Cerebellar nuclear complex (tissue), 1 donor: ENCODE measurements at places on chromosomes 2 and 18.

GRCh38 chr2:1497122-1497611 lies 83.9 kb downstream of the TPO start:
- no peak for DNase-seq

DNA sequence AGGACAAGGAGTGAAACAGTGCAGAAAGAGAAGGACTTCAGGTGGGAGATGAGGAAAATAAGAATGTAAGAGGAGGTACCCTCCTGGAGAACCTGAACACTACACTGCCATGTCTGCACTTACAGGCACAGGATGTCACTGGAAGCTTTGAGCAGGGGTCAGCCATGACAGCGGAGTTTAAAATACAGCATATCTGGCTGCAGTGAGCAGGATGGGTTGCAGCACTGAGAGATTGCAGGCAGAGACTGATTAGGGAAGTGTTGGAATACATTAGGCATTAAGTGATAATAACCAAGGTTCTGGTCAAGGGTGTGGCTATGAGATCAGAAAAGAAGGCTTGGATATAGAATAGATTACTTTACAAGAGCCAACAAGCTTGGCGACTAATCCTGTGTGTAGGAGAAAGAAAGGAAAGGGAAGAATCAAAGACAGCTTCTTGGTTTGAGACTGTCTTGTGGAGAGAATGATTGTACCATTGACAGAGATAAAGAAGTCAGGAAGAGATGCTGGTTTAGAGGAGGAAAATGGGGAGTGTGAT lies 171.1 kb upstream of the RBMS1 start:
- DNase-seq, result no peak

GRCh38 chr2:168895771-168896170 lies 5.3 kb upstream of the G6PC2 start:
- no peak for DNase-seq

DNA sequence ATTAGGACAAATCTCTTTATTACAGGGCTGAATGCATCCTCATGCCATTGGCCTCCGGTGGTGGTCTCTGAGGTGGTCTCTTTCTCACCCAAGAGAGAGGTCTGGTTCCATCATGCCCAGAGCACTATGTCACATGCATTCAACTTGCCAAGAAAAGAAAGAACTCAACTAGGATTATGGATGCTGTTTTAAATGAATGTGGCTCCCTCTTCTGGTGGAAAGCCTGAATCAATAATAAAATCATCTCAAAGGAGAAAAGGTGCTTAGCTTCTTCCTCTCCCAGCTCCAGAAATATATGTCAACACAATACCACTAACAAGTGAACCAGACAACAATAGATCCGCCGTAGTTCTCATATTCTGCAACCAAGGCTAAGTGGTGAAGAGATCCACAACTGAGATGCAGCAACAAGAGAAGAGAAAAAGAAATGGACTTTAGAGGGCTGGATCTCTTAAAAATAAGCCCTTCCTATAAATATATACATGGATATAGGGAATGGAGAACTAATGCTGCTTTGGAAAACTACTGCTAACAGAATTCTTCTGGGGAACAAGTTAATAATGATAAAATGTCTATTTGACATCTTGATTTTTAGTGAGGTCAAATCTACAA lies 396.8 kb downstream of the NCKAP5 start:
- no peak for DNase-seq

DNA sequence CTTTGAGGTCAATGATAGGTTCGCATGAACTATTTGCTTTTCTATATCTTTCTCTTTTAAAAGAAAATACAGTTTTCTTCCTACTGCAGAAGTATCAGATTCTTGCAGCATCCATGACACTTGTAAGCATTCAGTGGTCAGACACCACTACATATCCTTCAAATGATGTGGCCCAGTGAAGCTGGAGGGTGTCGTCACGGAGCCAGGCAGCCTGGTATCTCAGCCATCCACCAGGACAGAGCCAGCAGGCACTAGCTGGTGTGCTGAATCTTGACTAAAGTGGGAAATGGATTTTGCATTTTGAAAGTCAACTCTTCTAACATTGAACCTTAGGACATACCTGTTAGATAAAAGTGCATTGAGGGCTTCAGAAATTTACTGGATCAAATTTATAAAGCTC lies 5.4 kb downstream of the KLHL14 start:
- no peak for DNase-seq

GRCh38 chr2:225590932-225591331 lies 191.4 kb downstream of the NYAP2 start:
- no peak for DNase-seq

- no peak for DNase-seq
These were observed 135.1 kb upstream of the SMAD2 start for GRCh38 chr18:48065601-48065995.

DNA sequence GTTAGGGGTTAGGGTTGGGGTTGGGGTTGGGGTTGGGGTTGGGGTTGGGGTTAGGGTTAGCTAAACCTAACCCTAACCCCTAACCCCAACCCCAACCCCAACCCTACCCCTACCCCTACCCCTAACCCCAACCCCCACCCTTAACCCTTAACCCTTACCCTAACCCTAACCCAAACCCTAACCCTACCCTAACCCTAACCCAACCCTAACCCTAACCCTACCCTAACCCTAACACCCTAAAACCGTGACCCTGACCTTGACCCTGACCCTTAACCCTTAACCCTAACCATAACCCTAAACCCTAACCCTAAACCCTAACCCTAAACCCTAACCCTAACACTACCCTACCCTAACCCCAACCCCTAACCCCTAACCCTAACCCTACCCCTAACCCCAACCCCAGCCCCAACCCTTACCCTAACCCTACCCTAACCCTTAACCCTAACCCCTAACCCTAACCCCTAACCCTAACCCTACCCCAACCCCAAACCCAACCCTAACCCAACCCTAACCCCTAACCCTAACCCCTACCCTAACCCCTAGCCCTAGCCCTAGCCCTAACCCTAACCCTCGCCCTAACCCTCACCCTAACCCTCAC lies 24.1 kb upstream of the RABL2A start:
- DNase-seq, result no peak

DNA sequence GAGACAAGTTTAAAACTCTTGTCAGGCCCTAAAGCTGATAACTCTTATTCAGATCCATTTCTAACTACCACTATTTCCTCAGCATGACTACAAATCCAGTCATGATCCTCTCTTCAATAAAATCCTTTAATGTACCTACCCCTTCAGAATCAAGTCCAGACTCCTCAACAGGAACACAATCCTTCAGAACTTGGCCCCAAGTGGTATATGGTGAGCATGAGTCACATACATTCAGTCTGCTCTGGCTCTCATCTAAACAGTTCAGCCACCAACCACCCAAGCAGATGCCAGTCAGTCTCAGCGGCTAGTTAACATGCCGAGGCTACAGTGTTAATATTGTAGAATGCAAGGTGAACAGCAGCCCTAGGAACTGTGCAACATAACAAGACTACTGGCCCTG lies 9.7 kb downstream of the LMAN2L start:
- no peak for DNase-seq

GRCh38 chr18:27206411-27206810 lies 21.3 kb upstream of the CHST9 start:
- no peak for DNase-seq

DNA sequence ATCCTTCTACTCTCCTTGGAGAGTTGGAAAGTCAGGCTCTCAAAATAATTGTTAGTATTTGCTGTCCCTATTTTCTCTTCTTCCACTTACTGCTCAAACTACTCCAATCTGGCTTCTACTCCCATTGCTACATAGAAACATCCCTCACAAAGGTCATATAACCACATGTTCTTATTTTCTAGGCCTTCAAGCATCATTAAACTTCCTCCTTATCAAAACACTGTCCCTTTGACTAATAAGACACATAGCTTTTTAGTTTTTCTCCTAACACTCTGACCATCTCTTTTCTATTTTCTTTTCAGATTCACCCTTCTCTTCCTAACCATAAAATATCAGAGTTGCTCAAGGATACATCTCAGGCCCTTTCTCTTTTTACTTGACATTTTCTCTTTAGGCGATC lies 148.3 kb downstream of the MBD2 start:
- no peak for DNase-seq

GRCh38 chr2:187594801-187595200 lies 40.6 kb upstream of the TFPI start:
- no peak for DNase-seq

- DNase-seq, result no peak
These were observed 198.8 kb downstream of the EXOC6B start for GRCh38 chr2:72627083-72627482.

GRCh38 chr2:74632939-74633312 lies 15.2 kb downstream of the M1AP start:
- no peak for DNase-seq

GRCh38 chr2:17821535-17822444 lies 5.5 kb downstream of the MSGN1 start:
- DNase-seq, result no peak

DNA sequence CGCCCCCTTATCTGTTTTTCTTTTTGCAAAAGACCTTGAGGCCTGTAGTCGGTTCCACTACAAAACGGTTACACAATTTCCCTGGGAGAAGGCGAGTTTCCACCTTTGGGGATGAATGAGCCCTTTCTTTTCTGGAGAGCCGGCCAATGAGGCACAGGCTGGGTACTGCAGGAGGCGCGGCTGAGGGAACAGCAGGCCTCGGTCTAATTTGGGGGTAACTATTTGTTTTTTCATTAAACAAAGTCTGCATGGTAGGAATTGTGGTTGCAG lies 129.2 kb downstream of the MYCN start:
- no peak for DNase-seq

GRCh38 chr2:137133225-137133624 lies 367.9 kb downstream of the THSD7B start:
- DNase-seq, result no peak

GRCh38 chr2:99677814-99678213 lies 188.0 kb upstream of the REV1 start:
- no peak for DNase-seq

GRCh38 chr2:231181860-231182512 lies 16.4 kb upstream of the ARMC9 start:
- DNase-seq, result no peak
